ENCODE measurements at places on chromosomes 2 and 18.

- DNase-seq = no peak
Measured at GRCh38 chr2:120367221-120367620, 21.3 kb downstream of the INHBB start.

DNA sequence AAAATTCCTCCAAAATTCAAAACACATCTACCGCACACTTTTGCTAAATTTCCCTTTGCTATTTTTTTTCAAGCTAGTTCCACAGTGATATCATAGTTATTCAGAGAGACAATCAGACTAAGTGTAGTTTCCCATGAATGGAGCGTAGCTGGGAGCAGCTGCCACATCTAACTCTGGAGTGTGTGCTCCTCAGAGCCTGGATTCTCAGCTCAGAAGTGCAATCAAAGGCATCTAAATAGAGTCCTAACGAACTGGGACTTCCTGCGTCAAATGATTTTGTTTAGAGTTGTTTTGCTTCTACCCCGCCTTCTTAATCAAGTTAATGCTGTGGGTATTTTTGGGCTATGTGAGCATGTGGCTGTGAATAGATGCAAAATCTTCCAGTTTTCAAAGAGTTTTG, 160.3 kb downstream of the TMEM18 start:
- no peak for DNase-seq

- DNase-seq = no peak
Measured at GRCh38 chr18:54191352-54191751, 33.1 kb downstream of the MBD2 start.

DNA sequence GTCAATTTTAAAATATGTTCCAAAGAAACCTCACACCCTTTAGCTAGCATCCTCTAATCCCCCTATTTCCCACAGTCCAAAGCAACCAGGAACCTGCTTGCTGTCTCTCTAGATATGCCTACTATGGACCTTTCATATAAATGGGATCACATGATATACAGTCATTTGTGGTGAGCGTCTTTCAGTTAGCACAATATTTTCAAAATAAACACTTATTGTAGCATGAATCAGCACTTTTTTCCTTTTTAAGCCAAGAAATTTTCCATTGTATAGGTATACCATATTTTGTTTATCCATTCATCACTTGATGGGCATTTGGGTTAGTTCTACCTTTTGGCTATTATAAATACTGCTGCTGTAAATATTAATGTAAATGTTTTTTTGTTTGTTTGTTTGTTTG, 223.0 kb upstream of the DOK6 start:
- DNase-seq = no peak

DNA sequence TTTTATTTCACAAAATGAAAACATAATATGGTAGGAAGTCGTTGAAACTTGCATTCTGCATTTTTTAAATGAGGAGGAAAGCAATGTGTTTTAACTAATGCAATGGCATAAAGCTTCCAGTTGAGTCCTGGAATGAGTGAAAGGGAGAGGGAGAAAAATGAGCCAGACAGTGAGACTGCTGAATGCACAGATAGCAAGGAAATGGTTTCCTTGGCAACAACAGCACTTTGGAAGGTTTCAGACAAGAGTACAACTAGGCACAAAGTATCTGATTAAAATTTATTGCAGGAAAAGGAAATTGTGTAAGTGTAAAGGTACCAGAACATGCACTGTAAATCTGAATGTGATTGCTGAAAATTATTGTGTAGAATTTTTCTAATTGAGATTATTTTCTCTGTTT, 320.1 kb upstream of the KYNU start:
- DNase-seq = no peak

DNA sequence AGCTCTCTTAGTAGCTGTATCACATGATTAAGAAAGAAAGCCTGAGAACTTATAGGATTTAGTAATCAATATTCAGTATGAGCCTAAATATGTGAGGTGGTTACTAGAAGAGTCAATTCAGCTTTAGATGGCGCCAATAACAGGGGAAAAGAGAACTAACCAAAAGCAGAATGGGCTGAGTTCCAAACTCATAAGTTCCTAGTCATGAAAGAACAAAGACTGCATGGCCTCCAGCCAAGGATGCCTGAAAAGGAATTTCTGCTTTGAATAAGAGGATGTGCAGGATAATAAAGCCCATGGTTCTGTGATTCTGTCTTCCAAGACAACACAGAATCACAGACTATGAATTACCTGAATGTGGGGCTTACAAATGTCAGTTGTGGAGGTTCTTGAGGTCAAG, 196.5 kb downstream of the SATB2 start:
- DNase-seq = peak; percentile 27
